ENCODE measurements at places on chromosomes 12 and 14. TPM values are rescaled to one million over a fixed set of nuclear protein-coding genes. Genes with fewer than 3 reads are reported as not detected.

The CFAP54 gene
- total RNA-seq = 0.15 TPM

The ITGB7 gene
- not detected for total RNA-seq

The ISM2 gene
- 0.26 TPM for total RNA-seq

The KRT77 gene
- not detected for total RNA-seq

The RAB5B gene
- 105 TPM for total RNA-seq

DNA sequence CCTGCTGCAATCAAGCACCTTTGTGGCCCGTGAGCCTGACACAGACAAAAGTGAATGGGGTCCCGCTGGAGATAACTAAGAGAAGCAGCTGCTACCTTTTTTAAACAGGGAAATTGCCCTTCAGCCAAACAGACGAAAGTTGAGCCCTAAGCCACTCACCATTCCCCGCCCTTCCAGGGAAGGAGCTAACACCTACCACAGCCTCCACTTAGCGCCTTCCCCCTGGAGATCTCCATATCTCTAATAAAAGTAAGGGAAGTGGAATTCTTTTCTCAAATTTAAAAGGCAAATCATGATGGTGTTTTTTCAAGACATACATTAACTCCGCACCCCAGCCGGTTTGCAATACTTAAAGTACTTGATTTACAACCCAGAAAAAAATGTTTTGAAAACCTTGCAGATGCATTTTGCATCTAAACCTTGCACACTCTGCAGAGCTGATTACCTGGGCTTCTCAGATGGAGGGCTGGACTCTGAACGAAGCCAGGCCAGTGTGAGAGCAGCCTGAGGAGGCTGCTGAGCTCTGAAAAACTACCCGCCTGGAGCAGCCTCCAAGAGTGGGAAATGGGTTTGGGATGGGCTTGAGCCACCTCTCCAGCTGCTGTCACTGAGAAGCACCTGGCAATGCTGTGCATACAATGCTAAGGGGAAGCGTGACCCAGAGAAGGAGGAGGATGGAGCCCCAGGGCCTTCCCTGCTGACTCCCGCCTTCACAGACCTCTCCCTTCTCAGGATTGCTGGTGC, 10.0 kb downstream of the NUAK1 start:
- H3K27ac ChIP-seq = peak overlapping the region; percentile 83
- no peak overlapping the region for H3K4me3 ChIP-seq
- no peak for DNase-seq
- H3K36me3 ChIP-seq = peaks cover 8% of the 10 kb centered on the region
- no peaks in the 10 kb centered on the region for H3K27me3 ChIP-seq

- no peaks in the 10 kb centered on the region for H3K27me3 ChIP-seq
- H3K27ac ChIP-seq = no peak overlapping the region
- no peak for DNase-seq
- H3K4me3 ChIP-seq = no peak overlapping the region
- peaks cover 5% of the 10 kb centered on the region for H3K4me1 ChIP-seq
These were observed 293.5 kb upstream of the DIO2 start for GRCh38 chr14:80504781-80505180.

- peaks cover 27% of the 10 kb centered on the region for H3K27me3 ChIP-seq
- no peaks in the 10 kb centered on the region for H3K36me3 ChIP-seq
These were observed 6.0 kb downstream of the GLT1D1 start for GRCh38 chr12:128859311-128859710.

- peaks cover 7% of the 10 kb centered on the region for H3K4me1 ChIP-seq
- DNase-seq = no peak
- H3K27ac ChIP-seq = no peak overlapping the region
These were observed 185.8 kb downstream of the ALG10B start for GRCh38 chr12:38502415-38502814.

DNA sequence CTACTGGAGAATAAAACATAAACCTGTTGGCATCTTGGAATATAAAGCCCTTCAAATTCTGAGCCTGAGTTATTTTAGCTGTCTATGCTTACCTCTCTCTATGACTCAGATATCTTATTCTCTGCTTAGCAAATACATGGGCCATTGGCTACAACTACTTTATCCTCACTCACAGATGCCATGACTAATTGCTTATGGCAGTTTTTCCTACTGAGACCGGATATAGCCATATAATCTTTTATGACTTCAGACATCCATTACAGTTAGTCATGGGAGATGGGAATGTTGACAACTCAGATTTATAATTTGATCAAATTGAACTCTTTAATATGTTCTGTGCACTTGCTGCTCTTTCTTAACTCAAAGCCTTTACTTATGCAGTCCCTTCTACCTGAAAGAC, 502.4 kb upstream of the ATP2B1 start:
- H3K27me3 ChIP-seq = no peaks in the 10 kb centered on the region
- no peak overlapping the region for H3K4me3 ChIP-seq
- H3K4me1 ChIP-seq = peaks cover 10% of the 10 kb centered on the region
- H3K36me3 ChIP-seq = no peaks in the 10 kb centered on the region
- no peak for DNase-seq

DNA sequence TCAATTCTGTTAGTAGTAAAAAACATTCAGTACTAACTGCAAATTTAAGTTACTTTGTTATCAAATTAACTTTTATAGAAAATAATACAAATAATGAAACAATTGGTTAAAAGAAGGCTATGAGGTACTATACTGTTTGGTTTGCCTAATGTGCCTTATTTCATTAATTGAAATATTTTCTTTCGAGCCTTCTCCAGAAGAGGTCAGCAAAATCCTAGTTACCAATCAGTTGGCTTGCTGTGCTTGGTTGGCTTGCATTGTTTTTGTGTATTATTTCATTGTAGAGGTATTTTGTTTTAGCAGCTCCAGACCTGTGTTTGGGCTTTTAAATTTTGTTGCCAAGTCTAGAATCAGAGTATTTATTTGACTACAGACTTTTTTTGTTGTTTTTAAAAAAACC, 68.5 kb downstream of the AEBP2 start:
- H3K4me1 ChIP-seq = peaks cover 27% of the 10 kb centered on the region
- H3K4me3 ChIP-seq = no peak overlapping the region
- no peaks in the 10 kb centered on the region for H3K27me3 ChIP-seq
- H3K36me3 ChIP-seq = peaks cover 4% of the 10 kb centered on the region
- no peak for DNase-seq
- peak overlapping the region; percentile 25 for H3K27ac ChIP-seq

All from chondrocyte (in vitro differentiated cells).